ENCODE measurements at places on chromosomes 5 and 9.

- no peak for DNase-seq
Measured at GRCh38 chr9:68870086-68870485, 143.8 kb downstream of the PRKACG start.

- DNase-seq: no peak
Measured at GRCh38 chr5:5183189-5183699, 43.1 kb downstream of the ADAMTS16 start.

GRCh38 chr5:109196823-109197160 is 213.0 kb downstream of the PJA2 start:
- no peak for DNase-seq

GRCh38 chr9:98482226-98482625 is 226.5 kb downstream of the GABBR2 start:
- no peak for DNase-seq

DNA sequence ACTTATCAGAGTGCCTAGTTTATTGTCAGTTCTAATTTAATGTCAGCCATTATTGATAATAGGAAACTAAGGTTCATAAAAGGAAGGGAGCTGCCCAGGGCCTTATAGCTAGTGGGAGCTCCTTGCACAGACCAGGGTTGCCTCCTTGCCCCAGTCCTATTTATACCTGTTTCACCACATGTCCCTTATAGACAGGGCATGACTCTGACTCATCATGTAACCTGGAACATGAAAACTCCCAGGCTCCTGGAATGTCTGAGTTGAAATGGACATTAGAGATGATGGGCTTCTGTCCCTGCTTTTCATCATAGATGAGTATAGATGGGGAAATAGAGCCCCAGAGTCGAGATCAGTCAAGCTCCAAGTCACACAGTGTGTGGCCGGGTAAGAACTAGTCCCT is 21.1 kb downstream of the FAT2 start:
- no peak for DNase-seq

DNA sequence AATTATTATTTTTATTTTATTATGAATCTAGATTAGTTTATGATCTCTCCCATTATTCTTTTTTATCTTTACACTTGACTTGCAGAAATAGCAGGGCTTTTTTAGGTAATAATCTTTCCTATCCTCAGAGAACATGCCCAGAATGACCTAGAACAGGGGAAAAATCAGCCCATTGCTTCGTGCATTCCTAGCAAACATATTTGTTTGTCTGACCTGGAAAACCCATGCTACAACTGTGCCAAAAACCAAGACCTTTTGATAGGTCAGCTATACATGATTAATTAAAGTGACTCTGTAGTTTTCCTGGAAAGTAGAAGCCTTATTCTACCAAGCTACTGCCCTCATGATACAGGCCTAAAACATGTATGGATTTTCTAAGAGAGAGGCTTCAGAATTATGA is 24.1 kb upstream of the CCDC112 start:
- no peak for DNase-seq

DNA sequence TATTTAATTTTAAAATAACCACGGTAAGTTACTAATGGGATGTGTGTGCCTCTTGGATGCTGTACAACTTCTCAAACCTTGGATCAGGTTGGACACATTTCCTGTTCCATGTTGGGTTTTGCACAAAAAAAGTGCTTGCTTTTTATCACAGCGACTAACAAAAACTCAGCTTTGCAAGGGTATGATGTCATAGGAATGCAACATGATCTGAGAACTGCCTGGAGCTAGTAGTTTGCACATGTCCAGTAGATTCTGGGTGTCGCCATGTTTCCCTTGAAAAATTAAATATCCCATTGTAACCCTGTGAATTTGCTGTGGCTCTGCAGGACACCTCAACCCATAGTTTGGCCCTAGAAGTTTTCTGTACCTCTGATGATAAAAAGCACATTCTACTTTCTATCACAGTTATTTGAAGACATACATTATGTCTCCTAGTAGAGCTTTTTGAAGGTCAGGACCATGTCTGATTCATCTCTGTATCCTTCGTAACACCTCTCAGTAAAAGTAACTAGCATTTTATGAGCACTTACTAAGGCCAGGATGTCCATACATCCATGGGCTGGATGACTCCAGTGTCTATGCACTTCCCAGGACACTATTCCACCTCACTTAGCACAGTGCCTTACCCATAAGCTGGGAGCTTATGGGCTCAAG is 11.5 kb upstream of the FRMPD1 start:
- no peak for DNase-seq

GRCh38 chr9:133948131-133948530 is 44.0 kb downstream of the VAV2 start:
- DNase-seq: no peak

GRCh38 chr5:81105261-81105877 is 127.8 kb upstream of the CKMT2 start:
- DNase-seq: no peak

DNA sequence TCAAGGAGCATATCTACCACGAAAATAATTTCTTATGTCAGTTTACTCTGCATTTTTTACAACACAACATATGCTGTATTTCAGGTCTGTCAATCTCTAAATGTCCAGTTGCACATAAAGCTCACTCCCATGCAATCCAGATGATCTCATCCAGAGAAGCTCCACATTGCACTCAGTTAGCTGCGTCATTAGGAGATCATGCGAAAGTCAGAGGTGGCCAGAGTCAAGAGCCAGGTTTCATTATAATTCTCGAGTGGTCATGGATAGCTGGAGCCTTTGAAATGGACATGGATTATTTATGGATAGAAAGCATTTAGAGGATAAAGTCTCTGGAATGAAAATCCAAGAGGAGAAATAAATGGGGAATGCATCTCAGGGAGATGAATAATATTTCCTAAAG is 232.3 kb downstream of the GAS1 start:
- no peak for DNase-seq

DNA sequence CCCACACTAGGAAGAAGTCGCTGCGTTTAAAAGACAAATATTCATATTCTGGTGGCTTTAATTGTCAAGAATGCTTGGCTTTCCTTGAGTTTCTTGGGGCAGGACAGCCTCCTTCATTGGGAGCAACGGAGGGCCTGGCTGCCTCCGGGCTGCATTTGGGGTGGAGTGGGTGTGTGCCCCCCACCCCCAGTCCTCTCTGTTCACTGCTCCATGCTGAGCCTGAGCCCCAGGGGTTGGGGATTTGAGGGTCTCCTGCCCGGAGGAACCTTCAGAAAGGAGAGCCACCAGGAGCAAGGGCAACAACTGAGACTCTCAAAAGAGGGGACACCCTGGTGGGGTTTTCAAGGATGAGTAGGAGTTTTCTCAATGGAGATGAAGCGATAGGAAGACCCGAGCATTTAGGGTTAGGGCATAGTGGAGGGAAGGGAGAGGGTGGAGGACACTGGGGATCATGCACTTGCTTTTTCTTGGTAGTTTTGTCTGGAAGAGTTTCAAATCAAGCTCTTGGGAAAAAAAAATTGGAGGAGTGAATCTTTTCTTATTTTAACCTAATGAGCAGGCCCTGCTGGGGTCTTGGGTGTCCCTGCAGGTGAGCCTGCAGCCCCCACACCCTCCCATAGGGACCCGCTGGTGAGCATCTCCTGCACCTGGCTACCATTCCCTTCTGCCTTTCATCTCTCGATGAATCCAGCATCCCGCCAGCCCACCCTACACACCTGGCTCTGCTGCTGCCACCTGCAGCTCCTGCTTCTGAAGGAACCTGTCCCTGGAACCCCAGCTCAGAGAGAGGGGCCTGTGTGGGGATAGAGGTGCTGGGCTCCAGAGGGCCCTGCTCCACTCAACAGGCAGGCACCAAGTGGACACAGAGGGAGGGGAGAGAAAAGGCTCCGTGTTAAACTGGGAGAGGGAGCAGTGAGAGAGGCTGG is 4.1 kb downstream of the SLC6A19 start:
- no peak for DNase-seq

DNA sequence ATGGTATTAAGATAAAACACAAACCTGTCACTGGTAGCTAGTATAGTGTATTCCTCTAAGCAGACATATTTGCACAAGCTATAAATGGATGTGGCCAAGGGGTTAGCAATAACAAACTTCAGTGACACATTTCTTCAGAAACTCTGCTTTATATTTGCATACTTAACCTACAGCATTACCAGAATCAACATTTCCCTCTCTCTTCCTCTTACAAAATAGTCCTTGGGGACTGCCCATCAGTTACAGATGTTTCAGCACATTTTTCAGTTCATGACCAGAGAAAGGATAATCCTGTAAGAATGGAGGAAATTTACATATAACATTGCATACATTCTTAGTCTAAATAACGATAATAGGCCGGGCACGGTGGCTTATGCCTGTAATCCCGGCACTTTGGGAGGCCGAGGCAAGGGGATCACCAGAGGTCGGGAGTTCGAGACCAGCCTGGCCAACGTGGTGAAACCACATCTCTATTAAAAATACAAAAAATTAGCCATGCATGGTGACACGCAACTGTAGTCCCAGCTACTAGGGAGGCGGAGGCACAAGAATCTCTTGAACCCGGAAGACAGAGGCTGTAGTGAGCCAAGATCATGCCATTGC is 25.3 kb upstream of the SLC1A1 start:
- DNase-seq: no peak

DNA sequence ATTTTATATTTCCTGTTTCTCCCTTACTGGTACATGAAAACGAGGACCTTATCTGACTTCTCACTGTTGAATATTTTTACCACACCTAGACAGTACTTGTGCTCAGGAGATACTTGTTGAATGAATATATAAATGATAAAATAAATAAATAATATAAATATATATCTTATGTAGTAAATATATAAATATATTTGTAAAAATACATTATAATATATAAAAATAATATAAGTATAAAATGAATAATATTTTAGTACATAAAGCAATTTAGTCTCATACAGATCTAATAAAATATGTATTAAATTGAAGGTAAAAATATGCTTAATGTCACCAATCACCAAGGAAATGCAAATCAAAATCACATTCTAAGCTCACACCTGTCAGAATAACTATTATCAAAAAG is 360.6 kb downstream of the EFNA5 start:
- DNase-seq: no peak

DNA sequence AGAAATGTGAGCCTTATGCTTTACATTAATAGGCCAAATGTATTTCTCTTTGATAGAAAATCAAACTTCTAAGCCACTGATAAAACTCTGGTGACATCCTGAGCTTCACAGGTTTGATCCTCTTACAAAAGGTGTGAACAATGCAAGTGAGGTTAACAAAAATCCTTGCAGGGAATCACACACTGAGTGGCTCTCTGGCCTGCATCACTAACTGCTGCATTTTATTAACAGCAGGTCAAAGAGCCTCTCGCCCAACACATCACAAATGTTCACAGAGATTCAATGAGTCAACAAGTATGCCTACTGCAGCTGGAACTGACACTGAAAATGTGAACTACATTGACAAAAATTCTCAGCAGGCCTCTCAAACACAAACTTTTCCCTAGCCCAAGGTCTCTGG is 122.3 kb downstream of the SEMA5A start:
- DNase-seq: no peak

DNA sequence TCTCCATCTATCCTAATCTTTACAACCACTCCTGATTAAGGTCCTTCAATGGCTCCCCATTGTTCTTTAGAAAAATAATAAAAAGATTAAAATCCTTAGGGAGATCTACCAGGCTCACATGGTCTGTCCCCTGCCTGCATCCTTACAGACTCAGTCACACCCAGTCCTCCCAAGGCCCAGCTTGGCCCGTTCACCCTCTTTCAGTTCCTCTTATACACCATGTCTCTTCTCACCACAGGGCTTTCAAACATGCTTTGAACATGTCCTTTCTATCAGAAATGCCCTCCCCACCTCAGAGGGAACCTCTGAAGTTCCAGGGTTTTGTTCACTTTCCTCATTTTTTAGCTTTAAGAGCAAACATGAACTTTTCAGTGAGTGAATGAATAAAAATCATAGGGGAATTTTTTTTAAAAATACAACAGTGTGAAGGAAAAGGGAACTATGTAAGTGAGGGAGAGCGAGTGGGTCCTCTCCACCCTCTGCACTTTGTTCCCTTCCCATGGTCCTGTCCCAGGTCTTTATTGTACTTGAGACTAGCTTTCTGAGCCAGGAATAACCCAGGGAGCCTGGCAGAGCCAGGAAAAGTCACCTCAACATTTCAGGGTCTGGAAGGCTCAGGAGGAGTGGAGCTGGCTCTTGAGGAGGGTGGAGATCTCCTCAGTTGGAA is 55.3 kb downstream of the TRPC7 start:
- no peak for DNase-seq

DNA sequence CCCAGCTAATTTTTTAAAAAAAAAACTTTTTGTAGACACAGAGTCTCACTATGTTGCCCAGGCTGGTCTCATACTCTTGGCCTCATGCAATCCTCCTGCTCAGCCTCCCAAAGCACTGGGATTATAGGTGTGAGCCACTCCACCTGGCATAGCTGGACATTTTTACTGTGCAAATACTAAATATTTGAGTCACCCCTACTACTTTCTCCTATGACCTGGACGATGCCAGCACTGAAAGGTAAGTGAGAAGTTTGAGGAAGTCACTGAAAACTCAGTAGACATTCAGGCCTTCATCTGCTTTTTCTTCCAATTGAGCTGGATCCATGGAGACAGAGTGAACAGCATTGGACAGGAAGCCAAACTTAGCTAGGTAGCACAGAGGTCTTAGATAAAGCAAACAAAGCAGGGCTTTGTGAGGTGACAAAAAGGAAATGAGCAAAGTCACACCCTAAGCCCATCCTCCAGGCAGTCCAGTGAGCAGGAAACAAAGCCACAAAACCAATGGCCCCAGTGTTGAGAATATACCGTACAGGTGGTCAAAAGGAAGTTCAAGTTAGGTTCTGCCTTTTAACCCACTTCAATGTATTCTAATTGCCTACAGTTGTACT is 192.6 kb upstream of the RASA1 start:
- DNase-seq: no peak

GRCh38 chr9:15725953-15726352 is 173.1 kb downstream of the CCDC171 start:
- DNase-seq: no peak

DNA sequence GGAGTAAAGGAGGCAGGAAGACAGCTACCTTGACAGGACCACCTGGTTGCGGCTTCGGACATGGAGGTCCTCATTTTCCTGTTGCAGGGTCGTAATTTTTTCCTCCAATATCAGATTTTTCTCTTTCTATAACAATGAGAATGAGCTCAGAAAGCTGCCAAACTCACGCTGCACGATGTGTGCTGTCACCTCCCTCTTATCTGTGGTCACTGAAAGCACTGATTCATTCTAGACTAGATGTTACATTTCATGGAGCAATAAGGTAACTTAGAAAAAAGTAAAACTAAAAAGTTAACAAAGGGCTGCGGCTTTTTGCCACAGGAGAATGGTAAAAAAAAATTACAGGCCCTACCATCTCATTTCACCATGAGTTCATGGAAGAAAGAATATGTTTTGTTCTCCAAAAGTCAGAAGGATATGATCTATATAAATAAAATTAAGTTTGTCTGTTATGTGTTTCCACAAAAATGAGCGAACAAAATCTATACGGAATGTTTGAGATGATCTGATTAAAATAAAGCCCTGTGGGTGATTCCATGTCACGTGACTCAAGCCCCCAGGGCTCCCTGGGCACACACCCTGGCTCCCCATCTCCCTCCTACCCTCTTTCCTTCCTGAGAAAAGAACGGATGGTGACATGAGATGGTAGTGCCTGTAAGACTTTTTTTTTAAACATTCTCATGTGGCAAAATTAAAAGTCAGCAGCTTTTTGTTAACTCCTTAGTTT is 26.9 kb upstream of the ANXA6 start:
- no peak for DNase-seq
